ENCODE measurements at places on chromosomes 13 and 19.
A peak's percentile ranks its signal among the peaks of the same experiment; 100 is the strongest.

DNA sequence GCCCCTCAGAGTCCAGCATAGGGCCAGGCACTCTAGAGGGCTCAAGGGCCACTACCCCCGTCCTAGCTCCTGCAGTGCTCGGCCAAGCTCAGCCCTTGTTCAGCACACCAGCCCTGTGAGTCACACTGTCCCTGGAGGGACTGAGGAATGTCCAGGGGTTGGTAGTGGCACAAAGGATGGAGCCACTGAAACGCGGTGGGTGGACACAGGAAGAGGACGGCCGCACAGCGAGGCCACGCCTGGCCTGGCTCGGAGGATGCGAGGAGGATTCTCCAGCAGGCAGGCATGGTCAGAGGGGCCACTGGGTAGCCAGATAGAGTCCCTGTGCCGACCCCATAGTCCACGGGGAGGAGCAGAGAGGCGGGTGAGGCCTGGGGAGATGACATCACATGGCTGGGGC, 45.7 kb downstream of the C1QTNF9 start:
- no peak for DNase-seq

GRCh38 chr19:54299515-54299914, 13.5 kb downstream of the LILRA5 start:
- no peak for DNase-seq

GRCh38 chr13:104553186-104553585, 1487.0 kb upstream of the SLC10A2 start:
- DNase-seq, result no peak

- DNase-seq, result peak; percentile 38
Observed at GRCh38 chr19:54653181-54653809, 9.5 kb upstream of the LILRB4 start.

- DNase-seq, result peak; percentile 22
Observed at GRCh38 chr13:49436890-49437289, 7.0 kb downstream of the CAB39L start.

DNA sequence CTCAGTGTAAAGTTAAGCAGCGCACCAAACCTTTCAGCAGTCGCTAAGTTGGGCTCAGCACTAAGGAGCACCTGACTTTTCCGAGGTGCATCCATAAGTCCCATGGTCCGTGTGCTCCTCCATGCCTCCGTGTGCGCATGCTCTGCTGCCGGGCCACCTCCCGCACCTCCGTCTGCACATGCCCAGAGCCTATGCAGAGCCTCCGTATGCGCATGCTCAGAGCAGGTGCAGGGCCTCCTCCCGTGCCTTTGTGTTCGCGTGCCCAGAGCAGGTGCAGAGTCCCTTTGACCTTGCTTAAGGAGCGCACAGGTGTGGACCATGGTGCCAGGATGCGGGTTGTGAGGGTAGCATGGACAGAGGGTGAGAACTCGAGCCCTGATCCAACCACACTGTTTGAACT, 46.0 kb downstream of the ATP11A start:
- peak; percentile 90 for DNase-seq

DNA sequence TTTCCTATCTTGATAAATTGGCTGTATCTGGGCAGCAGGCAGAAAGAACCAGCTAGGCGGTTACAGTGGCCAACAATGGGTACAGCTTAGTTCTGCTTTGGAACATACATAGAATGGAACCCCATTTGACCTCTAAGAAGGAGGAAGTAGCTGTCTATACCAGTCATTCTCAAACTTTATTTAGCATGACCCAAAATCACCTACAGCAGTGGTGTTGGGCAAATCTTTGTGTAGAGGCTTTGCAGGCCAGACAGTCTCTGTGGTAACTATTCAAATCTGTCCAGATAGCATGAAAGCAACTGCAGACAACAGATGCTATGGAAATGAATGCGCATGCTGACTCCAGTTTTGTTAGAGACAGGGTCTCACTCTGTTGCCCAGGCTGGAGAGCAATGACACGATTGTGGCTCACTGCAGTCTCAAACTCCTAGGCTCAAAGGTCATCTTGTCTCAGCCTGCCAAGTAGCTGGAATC, 12.0 kb upstream of the KCNC3 start:
- no peak for DNase-seq

- peak; percentile 20 for DNase-seq
Observed at GRCh38 chr13:102400675-102401145, 1.1 kb downstream of the FGF14 start.

- DNase-seq, result peak; percentile 49
Observed at GRCh38 chr19:46678110-46678732, 17.2 kb upstream of the DACT3 start.

DNA sequence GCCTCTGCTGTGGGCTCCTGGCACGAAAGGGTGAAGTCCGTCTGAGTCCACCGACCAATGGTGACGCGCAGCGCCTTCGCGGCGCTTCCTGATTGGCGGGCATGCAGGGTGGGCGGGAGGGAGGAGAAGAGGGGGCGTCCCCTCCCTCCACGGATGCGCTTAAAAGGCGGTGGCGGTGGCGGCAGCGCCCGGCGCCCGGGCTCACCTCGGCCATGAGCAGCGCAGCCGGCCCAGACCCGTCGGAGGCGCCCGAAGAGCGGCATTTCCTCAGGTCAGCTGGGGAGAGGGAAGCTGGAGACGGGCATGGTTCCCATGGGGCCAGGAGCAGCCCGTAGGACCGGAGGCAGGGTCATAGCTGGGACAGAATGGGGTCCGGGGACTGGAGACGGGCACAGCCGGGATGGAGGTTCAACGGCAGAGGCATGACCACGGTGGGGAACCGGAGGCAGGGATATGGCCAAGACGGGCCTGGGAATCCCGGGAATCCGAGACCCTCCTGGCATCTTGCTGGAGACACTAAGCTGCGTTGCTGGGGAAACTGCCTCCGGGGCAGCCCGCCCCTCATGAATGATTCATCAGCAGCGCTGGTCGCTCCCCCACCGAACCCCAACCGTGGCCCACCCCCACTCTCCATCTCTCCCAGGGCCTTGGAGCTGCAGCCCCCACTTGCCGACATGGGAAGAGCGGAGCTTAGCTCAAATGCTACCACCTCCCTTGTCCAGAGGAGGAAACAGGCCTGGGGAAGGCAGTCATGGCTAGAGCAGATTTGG, at the start of gene YJEFN3:
Gene YJEFN3 (plus strand): TSS at position 191 of the 770 bp plus-strand sequence. CDS start 22 bp downstream, at position 213.
- no peak for DNase-seq

DNA sequence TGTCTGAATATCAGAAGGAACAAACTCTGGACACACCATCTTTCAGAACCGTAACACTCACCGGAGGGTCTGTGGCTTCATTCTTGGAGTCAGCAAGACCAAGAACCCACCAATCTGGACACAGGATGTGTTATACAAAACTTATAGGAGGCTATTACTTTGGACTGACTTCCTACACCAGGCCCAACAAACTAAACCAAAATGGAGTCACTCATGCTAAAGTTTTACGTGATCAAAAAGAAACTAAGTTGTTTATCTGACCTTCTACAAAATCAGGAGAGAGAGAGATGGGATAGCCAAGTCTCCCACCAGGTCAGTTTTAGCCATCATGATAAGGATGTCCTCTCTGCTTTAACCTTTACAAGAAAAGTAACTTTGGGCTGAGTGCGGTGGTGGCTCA, 3.2 kb upstream of the RAB11B start:
- no peak for DNase-seq

- DNase-seq, result no peak
Observed at GRCh38 chr13:26995159-26995558, 176.5 kb downstream of the USP12 start.

DNA sequence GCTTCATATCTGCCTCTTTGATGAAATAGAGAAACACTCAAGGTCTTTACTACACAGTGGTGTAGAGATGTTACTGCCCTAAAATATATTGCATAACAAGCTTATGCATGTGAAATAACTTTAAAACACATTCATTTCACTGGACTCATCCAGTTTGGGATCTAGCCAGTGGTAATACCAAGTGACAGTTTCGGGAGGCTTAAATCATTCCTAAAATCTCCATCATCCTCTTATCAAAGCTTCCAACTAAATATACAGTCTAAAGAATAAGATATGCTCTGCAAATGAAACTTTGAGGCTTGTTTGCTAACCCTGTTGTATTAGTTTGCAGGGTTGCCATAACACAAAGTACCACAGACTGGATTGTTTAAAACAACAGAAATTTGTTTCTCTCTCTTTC, 52.8 kb downstream of the THSD1 start:
- DNase-seq, result no peak

DNA sequence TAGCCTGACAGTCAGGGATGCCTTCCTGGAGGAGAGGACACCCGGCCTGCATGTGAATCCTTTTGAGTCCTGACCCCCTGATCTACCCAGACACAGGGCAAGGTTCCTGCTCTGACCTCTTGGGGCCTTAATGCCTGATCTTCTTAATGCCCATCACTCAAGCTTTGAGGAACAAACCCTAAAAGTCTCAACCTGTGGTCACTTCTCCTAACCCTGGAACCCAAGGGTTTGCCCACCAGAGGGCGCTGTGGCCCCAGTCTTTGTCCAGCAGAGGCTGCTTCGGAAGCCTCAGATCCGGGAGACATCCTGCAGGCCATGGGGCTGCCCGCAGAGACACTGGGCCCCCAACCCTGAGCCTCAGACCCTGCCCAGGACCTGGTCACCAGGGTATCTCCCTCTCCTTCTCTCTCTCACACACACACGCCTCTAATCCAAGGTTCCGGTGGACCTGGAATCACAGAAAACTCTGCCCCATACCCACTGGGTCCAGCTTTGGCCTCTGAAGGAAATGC, 9.8 kb upstream of the DPF1 start:
- DNase-seq, result peak; percentile 92

GRCh38 chr13:36418022-36418805, 14.1 kb upstream of the CCNA1 start:
- peak; percentile 7 for DNase-seq

- no peak for DNase-seq
Observed at GRCh38 chr19:46828484-46828883, 22.2 kb downstream of the AP2S1 start.

DNA sequence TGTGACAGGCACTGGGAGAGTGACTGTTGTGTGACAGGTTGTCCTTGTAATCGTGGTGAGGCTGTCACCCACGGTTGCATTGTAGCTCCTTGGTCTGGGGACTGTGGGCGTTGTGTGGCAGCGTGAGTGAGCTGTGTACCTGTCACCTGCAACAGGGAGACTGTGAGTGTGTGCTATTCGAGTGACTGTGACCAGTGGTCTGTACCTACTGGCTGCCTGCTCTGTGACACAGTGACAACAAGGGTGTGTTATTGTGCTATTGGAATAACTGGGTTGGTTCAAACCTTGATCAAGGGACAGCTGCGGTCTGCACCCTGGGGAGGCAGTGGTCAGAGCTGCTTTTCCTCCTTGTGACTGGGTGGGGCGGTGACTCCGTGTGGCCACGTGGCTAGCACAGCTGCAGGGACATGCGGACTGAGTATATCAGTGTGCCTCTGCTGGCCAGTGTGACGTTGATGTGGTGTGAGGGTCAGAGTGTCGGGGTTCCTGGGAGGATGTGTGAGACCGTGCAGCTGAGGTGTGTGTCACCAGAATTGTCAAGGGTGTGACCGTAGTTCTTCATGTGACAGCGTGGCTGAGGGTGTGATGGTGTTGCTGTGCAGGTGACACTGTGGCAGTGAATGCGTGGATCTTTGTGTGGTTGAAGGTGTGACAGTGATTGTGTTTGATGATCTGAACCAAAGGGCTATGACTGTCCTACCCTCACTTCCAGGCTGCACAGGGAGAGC, 10.1 kb upstream of the NFIX start:
- DNase-seq, result peak; percentile 80

GRCh38 chr19:7497292-7497691, 8.5 kb upstream of the PEX11G start:
- peak; percentile 25 for DNase-seq

- no peak for DNase-seq
Observed at GRCh38 chr19:44308011-44308410, 3.2 kb upstream of the ZNF235 start.

DNA sequence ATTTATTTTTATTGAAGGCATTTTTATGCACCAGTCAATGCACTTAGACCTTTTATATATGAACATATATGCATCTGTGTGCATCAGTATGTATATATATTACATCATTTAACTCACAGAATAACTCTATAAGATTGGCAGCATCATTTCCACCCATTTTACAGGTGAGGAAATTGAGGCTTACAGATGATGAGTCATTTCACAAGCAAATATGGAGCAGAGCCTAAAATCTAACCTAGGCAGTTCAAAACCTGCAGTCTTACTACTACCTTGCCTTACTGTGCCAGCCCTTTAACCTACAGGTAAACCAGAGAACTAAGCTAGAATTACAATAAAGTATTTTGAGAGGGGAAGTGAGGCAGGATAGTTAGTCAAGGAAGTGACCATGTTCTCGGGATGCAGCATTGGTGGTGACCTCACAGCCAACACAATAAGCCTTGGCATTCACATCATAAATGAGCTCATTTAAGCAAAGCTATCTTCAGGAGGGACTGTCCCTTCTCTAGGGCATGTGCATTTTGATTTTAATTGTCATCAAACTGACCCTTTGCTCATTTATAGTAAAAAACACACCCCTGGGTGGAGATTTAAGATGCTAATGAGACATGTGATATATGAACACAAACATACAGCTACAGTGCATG, 274.3 kb downstream of the DCLK1 start:
- no peak for DNase-seq

GRCh38 chr13:100721885-100722512, 47.4 kb upstream of the TMTC4 start:
- peak; percentile 49 for DNase-seq

DNA sequence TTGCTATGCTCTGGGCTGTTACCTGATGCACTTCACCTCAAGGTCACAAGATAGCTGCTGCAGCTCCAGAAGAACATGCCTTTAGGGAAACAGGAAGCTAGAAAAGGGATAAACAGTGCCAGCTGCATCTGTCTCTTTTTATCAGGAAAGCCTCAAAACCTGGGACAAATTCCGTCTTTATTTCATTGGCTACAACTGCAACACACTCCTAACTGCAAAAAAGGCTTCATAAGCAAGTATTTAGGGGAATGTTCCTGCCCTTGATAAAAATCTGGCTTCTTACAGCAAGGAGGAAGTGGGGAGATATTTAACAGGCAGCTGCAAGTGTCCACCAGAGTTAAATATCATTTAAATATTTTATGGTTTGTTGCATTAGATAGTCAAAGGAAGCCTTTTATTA, 34.2 kb upstream of the SERTM1 start:
- no peak for DNase-seq

DNA sequence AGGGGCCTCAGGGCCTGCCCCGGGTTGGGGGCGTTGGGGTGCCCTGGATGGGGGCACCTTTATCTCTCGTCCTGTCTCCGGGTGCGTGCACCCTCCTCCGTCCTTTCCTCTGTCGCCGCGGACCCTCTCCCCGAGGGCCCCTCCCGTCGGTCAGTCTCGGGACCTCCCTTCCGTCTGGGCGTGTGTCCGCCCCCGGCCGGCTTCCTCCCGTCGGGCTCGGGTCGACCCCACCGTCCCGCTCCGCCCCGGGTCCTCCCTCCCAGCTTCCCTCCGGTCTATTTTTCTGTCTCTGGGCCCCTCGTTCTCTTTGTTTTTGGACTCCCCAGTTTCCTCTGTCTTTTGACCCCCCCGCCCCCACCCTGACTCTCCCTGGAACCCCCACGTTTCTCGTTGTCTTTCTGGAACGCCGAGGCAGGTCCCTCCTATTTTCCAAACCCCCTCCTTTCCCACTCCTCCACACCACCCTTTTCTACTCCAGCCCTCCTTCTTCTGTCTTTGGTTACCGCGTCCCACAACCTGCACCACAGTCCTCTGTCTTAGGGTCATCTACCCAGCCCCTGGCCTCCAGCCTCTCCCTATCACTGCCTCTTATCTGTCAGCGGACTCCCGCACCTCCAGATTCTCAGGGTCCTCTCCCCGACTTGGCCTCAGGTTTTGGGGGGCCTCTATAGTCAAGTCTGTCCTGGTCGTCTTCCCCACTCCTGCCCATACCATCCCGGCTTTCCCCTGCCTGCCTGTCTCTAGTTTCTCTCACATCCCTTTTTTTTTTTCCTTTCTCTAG, 757 bp downstream of the EGLN2 start:
- DNase-seq, result peak; percentile 56

- DNase-seq, result no peak
Observed at GRCh38 chr13:59890054-59890453, 273.7 kb downstream of the DIAPH3 start.

Data from DMS53 (cell line).